ENCODE measurements at places on chromosomes 5 and 9.
A peak's percentile ranks its signal among the peaks of the same experiment; 100 is the strongest.

- no peak for DNase-seq
Observed at GRCh38 chr9:37468620-37469019, 3.4 kb upstream of the ZBTB5 start.

- DNase-seq, result no peak
Observed at GRCh38 chr5:54385994-54386393, 69.5 kb upstream of the HSPB3 start.

DNA sequence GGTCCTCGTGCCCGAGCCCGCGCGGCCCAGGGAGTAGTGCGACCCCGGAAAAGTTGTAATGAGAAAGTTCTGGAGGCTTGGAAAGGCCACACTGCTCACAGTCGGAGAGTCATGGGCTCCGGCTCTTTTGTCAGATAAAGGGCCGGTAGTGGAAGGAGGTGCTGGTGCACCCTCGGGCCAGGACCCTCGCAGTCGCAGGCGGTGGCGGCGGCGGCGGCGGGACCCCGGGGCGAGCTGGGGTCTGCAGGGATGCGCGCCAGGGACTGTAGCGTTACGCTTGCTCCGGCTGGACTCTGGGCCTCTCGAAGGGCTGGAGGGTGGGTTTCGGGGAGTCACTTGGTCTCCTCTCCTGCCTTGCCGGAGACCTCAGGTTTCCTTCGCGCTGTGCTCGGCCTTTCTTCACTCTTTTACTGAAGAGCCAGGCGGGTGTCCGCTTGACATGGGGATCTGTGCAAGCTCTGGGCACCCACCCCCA is 1.5 kb downstream of the RORB start:
- DNase-seq, result no peak

- no peak for DNase-seq
Observed at GRCh38 chr9:133443982-133444381, 15.8 kb upstream of the CACFD1 start.

DNA sequence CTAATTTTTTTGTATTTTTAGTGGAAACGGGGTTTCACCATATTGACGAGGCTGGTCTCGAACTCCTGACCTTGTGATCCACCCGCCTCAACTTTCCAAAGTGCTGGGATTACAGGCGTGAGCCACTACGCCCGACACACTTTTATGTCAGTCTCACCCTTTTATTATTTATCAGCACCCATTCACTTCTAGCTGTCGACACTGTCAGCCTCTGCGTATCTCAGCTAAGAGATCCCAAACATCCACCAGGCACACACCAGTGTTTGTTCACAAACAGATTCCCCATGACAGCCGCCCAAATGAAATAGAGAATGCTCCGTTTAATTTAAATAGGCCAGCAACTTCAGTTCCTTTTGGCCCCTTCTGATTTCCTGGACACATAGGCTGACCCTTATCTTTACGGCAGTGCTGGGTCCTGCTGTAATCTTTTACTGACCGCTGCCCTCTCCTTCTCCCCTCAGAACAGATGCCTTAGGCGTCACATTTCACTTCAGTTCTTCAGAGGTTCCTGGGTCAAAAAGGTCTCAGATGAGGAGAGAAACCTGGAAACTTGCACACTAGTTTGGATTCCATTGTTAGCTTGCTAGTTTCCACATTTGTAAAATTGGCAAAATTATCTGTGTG is 43.1 kb upstream of the CKMT2 start:
- no peak for DNase-seq

DNA sequence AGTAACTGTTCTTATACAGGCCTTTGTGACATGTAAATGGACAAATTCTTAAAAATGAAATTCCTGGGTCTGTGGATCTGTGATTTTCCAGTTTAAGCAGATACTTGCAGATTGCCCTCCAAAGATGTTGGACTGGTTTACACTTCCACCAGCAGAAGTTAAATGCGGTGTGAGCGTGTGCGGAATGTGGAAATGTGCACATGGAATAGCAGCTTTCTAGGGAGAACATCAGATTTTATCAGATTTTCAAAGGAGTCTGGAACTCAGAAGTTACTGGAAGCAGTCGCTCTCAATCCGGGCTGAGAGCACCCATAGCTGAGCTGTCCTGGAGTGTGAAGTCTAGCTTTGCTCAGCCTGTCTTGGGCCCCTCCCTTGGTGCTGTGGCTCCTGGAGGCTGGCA is 97.4 kb downstream of the PPARGC1B start:
- DNase-seq, result no peak

DNA sequence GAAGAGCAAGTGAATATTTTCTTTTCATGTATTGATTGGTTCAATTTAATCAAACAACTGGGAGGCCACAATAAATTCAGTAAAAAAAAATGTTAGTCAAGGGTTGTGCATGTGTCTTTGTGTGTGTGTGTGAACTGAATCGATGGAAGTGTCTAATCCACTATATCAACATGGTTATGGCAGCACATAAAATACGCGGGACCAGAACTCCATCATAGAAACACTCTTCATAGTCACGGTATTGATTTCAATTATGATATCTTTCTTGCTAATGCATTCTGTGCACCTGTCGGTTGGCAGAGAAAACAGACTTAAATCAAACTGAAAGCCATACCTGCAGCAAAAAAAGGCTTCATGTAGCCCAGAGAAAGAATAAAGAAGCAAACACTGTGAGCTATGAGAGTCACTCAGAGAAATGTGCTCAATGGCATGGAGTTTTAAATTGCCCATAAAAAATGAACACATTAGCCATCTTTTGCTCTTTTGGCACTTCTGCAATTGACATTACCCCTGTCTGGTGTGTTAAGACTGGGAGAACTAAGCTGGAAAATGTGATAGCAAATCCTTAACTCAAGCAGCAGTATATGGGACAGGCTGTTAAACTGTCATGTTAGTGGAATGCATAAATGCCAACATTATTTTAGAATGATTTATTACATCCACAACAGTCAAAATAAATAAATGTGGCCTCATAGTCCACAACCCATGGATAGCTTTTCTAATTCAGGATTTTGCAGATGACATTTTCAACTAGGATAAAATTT is 642.4 kb upstream of the C9orf72 start:
- no peak for DNase-seq

DNA sequence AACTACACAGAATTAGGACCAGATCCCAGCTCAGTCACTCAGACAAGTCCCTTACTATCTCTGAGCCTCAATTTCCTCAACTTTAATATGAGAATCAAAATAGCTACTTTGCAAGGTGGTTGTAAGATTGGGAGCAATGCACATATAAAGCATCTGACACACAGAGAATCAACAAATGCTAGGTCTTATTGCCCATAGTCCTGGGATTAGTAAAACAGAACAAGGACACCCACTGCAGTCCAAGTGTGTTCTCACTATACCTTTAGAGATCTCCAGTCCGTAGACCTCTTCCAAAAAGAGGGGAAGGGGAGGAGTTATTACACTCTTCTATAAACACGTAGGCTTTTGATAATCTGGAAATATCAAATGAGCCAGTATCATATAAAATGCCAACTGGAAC is 190.0 kb downstream of the CCDC192 start:
- no peak for DNase-seq

GRCh38 chr9:114108016-114108833 is 9.1 kb upstream of the KIF12 start:
- DNase-seq, result peak; percentile 55

- DNase-seq, result no peak
Observed at GRCh38 chr5:33364406-33364805, 76.4 kb upstream of the TARS1 start.

DNA sequence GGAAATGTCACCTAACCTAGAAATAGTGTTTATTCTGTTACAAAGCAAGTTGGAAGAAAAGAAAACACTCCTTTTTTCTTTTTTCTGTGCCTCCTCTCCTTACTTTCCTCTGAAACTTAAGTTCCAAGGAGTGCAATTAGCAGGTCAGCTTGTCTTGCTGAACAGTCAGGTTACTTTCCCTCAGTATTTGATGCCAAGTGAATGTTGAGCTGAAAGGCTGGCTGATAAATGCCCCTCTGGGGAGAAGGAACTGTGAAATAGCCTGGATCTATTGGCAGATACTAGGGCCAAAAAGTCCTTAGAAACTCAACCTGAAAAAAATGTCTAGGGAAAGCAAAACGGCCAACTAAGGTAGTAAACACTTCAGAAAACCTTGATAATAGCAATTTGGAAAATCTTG is 43.6 kb downstream of the GRIA1 start:
- DNase-seq, result no peak

- DNase-seq, result no peak
Observed at GRCh38 chr5:166708291-166708690, 1583.2 kb upstream of the WWC1 start.

- DNase-seq, result peak; percentile 24
Observed at GRCh38 chr9:124769549-124770358, 1.4 kb downstream of the NR6A1 start.

- DNase-seq, result no peak
Observed at GRCh38 chr5:88188458-88189132, 80.0 kb downstream of the TMEM161B start.

DNA sequence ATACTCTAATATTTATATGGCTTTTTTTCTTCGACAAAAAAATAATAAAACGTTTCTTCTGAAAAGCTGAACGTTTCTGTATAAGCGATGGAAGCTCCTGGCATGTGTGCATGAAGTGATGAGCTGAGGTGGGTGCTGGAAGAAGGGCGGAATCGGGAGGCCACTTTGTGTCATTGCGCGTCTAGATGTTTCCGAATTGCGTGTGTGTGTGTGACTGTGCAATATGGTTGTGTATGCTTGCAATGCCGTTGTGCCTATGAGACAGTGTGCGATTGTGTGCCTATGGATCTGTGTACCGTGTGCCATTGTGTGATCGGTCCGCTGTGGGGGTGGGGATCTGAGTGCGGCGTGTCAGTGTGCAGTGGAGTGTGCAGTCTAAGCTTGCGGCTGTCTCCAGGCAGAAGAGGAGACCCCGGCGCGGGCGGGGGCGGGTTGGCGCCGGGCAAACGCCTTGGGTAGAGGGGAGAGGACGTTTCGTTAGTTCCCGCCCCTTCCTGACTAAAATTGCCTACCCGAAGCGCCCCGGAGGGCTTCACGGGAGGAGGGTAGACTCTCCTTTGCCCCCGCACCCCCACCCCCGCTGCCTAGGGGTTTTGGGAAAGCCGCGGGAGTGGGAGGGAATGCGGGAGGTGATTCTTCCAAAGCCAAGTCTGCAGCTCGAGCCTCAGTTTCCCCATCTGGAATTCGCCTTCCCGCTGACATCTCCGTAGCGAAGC is 24.2 kb downstream of the PCDHGC5 start:
- peak; percentile 57 for DNase-seq

- DNase-seq, result no peak
Observed at GRCh38 chr9:106467113-106467864, 395.7 kb upstream of the ZNF462 start.

GRCh38 chr9:134189145-134189469 is 24.7 kb upstream of the RNU6ATAC start:
- DNase-seq, result peak; percentile 1

GRCh38 chr9:16869882-16870595 is 431 bp downstream of the BNC2 start:
- DNase-seq, result no peak

- no peak for DNase-seq
Observed at GRCh38 chr9:136840877-136841645, 1.2 kb upstream of the AJM1 start.

- DNase-seq, result no peak
Observed at GRCh38 chr9:122453677-122454135, 24.0 kb downstream of the OR1J1 start.

- DNase-seq, result no peak
Observed at GRCh38 chr5:34521628-34522290, 134.4 kb upstream of the RAI14 start.

GRCh38 chr5:91151947-91152346 is 231.2 kb downstream of the ARRDC3 start:
- no peak for DNase-seq

GRCh38 chr9:14722391-14723035 is at the start of gene CER1:
TSS of gene CER1 (minus strand) at chr9:14722733. CDS start at chr9:14722672, 61 bp downstream.
- no peak for DNase-seq

- no peak for DNase-seq
Observed at GRCh38 chr5:96125231-96125891, 163.7 kb upstream of the ELL2 start.

GRCh38 chr5:154811653-154812465 is 38.5 kb downstream of the FAXDC2 start:
- DNase-seq, result peak; percentile 78

DNA sequence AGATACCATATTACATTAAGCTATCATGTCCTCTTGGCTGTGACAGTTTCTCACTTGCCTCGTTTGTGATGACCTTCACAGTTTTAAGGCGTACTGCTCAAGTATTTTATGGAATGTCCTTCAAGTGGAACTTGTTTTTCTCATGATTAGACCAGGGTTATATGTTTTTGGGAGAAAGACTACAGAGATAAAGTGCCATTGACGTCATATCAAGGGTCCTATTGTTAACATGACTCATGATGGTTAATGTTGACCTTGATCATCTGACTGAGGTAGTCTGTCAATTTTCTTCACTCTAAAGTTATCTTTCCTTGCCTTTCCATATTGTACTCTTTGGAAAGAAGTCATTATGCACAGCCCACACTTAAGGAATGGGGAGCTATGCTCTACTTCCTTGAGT is 17.8 kb upstream of the PTBP3 start:
- no peak for DNase-seq

- peak; percentile 84 for DNase-seq
Observed at GRCh38 chr9:131395157-131396098, 1.5 kb downstream of the PRRC2B start.

DNA sequence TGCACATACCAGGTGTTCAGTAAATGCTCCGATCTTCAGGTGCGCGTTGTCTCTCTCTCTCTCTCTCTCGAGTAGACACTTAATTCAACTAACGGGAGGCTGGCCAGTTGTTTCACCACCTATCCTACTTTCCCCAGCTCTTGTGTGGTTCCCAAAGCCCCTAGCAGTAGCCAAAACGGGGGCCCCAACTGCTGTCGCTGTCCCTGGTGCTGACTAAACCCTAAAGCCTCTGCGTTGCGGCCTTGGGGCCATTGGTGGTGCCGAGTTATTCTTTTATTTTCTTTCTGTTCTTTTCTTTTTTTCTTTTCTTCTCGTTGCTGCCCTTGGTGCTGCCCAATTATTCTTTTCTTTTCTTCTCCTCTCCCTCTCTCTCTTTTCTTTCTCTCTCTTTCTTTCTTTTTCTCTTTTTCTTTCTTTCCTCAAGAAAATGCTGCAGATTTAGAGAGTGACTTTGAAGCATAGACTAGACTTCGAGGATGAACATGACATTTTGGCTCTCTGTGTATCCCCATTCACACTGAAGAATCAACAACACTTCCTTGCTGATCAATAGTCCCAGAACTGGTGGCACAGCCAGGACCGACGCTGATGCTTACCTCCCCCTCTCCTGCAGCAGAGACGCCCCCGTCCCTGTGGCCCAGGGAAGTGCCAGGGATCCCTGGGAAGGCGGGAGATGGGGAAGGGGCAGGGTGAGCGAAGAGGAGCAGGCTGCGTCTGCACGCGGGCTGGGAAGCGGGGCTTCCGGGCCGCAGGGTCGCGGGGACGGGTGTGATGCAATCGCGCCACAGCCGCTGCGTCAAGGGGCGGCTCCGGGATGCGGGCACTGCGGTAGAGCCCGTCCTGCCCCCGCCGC is at the start of gene FBLL1:
Gene FBLL1 (plus strand): TSS at position 785 of the 853 bp plus-strand sequence. CDS start 200 bp downstream, outside the sequence.
- peak; percentile 39 for DNase-seq

DNA sequence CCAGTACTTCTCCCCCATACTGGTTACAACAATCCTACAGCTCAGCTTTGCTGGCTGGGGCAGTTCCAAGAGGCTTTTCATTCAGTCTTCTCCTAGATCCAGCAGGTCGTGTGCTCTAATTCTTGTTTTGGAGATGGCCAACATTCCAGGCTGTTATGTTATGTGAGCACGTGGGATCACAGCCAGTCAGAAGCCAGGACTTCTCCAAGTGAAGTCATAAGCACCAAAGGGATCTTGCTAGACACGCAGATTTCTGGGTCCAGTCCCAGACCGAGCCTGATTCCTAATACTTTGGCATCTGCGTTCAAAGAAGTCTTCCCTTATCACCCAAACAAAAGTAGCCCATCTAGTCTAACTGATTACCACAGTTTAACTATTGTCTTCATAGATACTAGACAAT is 1.4 kb upstream of the LARP1 start:
- no peak for DNase-seq

Data from CD4-positive, alpha-beta T cell treated with Interleukin-17A for 4 hours (primary cell).